ENCODE measurements at places on chromosomes 16 and 17.

- DNase-seq: no peak
These were observed 12.9 kb upstream of the ELAC2 start for GRCh38 chr17:13030459-13031300.

DNA sequence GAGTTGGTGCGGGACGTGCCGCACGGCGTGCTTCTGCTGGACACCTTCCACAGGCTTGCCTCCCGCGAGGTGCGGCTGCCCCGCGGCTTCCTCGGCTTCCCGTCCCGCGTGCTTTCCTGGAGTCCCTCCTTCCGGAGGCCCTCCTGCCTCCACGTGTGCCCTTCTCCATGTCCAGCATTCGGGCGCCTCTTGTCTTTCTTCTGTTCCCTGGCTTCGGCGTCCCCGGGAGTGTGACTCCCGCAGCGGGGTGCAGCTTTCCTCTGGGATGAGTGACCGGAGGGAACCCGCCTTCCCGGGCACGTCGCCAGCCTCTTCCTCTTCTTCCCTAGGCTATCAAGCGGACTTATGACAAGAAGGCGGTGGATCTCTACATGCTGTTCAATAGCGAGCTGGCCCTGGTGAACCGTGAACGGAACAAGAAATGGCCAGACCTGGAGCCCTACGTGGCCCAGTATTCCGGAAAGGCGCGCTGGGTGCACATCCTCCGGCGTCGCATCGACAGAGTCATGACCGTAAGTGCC, 23.0 kb downstream of the DNAH2 start:
- no peak for DNase-seq

DNA sequence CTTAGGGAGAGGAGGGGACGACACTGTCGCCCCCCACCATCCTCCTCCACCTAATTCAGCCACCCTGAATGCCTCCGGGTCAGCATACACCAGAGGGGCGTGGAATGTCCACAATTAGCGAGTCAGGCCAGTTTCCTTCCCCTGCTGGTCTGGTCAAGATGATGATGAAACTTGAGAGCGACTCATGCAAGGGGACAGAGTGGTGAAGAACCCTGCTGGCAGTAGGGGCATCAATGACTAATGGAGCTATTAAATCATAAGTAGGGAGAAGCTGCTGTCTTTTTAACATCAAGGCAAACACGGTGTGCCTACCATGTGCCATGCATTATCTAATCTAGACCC, 7.2 kb downstream of the SPACA3 start:
- DNase-seq: no peak

DNA sequence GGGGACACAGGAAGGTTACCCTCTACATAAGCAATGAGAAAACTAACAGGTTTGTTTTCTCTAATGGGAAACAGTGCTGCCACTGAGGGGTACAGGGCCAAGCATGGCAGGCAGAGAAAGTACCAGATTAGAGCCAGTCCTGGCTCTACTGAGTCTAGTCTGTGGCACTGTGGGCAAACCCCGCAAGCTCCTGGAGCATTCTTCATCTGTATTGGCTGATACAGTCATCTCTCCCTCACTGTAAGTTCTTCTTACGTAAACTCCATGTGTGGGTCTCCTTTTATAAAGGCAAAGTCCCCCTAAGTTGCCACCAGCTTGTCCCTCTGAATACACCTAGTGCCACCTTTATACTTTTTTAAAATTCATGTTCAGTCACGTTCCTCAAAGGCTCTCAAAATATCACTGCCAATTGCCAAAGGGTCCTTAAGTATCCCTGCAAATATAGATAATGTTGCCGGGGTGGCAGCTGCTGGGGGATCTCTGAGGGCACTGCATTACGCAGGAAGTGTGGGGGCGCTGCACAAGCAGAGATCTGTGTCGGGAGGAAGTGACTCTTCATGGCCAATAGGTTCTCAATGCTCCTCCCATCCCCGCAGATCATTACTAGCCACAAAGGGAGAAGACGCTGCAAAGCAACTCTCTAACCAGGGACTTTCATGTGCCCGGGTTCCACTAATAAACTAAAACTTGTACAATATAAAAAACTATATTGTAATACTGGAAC, 18.8 kb downstream of the XPO6 start:
- DNase-seq: peak; percentile 23

GRCh38 chr17:20961586-20961985, 81.2 kb downstream of the USP22 start:
- no peak for DNase-seq

- no peak for DNase-seq
These were observed 8.8 kb downstream of the MMP25 start for GRCh38 chr16:3054965-3055733.

- DNase-seq: no peak
These were observed 1.5 kb upstream of the RNF112 start for GRCh38 chr17:19409509-19409908.

- no peak for DNase-seq
These were observed 9.7 kb upstream of the CLEC18A start for GRCh38 chr16:69941251-69942098.

DNA sequence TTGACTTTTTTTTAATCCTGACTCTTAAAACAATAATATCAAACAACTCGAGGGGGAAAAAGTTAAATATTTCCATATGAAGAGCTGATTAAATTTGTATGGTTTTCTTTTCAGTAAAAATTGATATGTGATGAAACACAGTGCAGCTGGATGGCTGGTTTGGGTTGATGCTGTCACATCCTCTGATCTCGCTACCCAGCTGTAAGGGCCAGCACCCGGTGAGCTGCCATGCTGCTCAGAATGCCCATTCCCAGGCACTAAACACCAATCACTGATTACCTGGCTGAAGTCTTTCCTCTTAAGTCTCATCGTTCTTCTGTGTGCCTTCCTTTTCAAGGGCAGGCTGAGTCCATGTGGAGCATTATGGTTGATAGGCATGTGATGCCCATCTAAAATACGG, 234.3 kb downstream of the IRX3 start:
- no peak for DNase-seq

- no peak for DNase-seq
These were observed 13.2 kb upstream of the SCNN1B start for GRCh38 chr16:23288726-23289512.

DNA sequence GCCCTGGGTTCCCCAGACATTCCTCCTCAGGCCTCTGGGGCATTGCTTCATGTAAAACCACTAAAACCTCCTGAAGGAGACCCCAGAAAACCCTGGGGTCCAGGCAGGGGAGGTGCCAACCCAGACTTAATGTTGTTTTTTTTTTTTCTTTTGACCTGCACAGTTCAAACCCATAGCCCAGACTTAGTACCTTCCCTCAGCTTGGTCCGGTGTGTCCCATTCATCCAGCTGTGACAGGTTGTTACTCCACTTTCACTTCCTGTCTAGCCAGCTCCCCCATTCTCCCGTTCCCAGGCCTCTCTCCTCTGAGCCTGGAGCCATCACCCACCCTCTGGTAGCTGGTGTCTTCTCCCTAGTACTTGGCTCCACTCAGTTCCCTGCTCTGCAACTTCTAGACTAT, 4.8 kb downstream of the CDR2L start:
- DNase-seq: no peak

DNA sequence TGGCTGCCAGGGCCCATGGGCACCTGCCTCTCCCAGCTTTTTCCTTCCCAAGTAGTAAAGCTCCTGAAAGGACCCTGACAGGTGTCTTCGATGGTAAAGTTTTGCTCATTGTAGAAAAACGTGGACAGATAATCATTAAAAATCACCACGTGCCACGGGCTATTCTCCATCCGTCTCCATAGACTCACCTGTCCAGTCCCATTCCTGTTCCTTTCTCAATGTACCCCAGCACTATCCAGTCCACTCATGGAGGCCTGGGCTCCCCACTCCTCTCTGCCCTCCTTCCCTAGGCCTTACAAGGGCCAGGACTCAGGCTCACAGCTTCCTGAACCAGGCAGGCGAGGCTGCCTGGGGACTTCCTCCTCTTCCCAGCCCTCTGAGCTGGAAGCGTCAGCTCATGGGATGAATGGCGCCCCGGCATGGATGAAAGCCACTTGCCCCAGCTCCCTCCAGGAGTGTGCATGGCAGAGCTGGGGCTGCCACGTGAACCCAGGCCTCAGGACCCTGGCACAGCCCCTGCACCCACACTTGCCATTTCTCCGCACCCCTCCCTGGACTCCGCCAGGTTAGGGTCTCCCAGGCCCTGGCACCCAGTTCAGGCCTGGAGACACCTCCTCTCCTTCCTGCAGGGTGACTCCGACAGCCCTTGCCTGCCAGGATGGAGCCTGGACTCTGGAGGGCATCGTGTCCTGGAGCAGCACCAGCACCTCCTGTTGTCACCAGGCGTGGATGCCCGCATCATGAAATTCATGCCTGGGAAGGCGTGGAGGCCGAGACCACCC, 8.8 kb downstream of the CTRB1 start:
- DNase-seq: no peak

DNA sequence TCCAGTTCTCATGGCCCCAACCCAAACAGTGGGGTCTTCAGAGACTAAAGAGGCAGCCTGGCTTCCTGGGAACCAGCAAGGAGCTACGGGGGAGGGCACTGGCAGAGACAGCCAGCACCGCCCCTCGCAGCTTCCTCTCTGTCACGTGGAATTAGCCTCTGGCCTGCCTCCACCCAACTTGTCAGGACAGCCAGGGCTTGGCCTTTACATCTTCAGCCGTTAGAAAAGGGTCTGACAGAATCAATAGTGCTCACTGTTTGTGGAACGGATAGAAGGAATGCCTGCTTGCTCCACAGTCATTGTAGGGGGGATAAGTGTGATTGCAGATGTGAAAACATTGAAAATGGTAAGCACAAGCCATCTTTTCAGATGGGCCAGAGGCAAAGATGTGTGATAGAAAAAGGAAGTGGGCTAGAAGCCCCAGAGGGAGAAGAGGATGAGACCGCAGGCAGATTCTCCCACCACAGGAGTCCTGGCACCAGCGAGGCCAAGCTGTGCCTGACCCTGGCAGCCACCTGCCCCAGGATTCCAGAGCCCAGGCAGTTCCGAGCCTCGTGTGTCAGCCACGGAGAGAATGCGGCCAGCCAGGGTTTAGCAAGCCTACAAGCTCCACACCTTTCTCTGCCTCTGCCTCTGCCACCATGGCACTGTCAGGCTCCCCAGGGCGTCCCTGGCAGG, 18.6 kb downstream of the GRIN2C start:
- no peak for DNase-seq

- DNase-seq: no peak
These were observed at the start of gene VAT1L for GRCh38 chr16:77788181-77789084. Gene VAT1L, plus strand, starts transcription at chr16:77788564. Its CDS starts 119 bp downstream, at chr16:77788683.

DNA sequence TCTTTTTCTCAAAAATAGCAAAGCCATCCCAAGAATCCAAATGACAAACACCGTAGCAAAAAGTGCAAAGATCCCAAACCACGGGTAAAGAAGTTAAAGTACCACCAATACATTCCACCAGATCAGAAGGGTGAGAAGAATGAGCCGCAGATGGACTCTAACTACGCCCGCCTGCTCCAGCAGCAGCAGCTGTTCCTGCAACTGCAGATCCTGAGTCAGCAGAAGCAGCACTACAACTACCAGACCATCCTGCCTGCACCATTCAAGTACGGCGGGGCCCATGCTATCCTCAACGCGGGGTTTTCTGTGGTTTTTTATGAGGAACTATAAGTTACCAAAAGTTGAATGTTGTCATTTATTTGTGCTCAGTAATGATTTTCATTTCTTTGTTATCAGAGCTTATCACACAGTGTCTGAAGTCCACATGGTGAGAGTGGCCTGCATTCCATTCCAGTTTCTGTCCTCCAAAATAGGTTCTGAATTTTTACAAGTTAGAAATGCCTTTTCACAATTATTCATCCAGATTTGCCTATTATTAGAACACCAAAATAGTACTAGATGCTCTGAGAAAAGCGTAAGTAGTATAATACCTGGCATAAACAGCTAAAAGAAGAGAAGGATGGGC, 169.2 kb downstream of the MRTFB start:
- no peak for DNase-seq

DNA sequence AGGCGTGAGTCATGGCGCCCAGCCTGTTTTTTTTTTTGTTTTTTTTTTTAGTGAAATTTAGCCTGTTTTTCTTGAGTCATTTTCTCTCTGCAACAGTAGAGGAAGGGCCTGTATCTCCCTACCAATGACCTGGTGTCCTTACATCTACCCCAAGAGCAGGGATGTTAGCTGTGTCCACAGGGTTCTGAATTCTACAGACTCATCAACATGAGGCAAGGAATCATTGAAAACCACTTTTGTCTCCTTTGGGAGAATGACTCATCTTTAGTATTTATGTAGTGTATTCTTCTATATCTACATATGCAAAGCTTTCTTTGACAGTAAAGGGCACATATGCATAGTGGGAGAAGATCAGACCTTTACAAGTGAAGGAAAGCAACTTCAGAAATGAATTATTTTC, 105.3 kb downstream of the SPECC1 start:
- no peak for DNase-seq

GRCh38 chr17:36602030-36602748, 806 bp downstream of the MRM1 start:
- no peak for DNase-seq

DNA sequence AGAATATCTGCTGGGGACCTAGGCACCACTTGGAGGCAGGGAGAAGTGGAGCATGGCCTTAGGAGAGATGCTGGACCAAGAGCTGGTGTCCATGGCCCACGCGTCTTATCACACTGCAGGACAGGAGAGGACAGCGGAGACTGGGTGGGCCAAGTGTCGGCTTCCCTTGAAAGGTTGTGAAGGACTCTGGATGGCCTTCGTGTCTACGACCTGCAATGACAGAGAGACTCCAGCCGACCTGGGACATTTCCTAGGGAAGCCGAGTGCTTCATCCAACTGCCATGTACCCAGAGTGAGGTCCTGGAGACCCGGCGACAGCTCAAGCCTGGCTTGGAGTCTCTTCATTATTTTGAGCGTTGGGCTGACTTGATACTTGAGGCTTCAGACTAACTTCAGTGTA, 20.5 kb downstream of the C1QTNF1 start:
- DNase-seq: no peak

DNA sequence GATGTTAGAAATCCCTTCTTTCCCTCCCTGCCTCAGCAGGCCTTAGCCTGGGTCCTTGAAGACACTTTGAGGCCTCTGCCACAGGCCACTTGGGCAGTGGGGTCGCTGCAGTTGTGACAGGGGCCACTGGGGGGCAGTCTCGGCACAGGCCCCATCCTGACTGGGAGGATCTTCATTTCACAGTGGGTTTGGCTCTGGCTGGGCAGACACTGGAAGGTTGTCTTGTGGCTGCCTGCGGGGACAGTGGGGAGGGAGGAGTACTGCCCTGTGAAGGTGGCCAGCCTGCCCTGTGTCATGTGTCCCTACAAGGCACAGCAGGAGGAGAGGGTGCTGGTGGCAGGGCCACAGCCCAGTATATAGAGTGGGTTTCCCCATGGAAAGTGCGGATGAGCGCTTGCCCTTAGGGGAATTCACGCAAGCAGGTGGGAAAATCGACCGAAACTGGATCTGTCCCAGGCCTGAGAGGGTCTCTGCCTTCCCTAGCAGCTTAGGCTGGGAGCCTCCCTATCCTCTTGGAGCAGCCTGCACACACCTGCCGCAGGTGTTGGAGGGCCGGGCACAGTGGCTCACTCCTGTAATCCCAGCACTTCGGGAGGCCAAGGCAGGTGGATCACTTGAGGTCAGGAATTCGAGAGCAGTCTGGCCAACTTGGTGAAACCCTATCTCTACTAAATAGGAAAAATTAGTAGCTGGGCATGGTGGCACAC, 28.8 kb downstream of the GINS2 start:
- DNase-seq: peak; percentile 68

DNA sequence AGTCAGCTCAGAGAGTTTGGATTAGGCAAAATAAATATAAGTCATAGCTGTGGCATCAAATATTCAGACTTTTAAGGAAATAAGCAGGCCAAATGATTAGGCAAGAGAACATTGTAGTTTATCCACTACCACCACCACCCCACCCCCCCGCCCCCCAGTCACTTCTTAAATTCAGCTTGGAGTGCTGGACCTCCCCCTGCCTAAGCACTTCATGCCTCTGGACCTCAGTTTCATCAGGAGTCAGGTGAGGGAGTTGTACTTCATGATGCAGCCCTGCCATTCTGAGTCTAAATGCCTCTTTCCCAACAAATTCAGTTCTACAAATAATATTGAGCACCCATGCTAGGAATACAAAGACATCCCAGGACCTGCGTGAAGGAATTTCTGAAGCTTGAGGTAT, 2.0 kb downstream of the POLR2C start:
- no peak for DNase-seq
